ENCODE measurements at places on chromosomes 5 and 9. TPM values are rescaled to one million over a fixed set of nuclear protein-coding genes. Genes with fewer than 3 reads are reported as not detected.
A peak's percentile ranks its signal among the peaks of the same experiment; 100 is the strongest.

- peak; percentile 59 for ATAC-seq
These were observed 1.9 kb upstream of the FST start for GRCh38 chr5:53478411-53479044.

- ATAC-seq = peak; percentile 80
These were observed 329.2 kb downstream of the ZNF608 start for GRCh38 chr5:124417196-124417595.

GRCh38 chr9:126516936-126517832 lies 96.5 kb upstream of the LMX1B start:
- ATAC-seq = peak; percentile 49

DNA sequence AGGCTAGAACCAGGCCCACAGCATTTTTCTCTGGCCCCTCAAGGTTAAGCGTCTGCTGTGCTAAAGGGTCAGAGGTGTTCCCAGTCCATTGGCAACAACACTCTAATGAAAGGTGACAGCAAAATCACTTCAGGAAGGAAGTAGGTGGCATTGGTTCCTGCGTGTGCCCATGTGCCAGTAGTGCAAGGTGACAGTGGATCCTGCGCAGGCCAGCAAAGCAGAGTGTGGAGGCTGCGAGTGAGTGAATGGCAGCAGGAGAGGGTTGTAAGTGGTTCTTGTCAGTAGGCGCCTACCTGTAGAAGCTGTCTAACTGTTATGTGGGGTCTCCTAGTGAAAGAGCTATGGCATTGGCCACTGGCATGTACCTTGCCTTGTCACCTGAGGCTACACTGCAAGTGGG lies 898.2 kb upstream of the TYRP1 start:
- ATAC-seq = no peak

DNA sequence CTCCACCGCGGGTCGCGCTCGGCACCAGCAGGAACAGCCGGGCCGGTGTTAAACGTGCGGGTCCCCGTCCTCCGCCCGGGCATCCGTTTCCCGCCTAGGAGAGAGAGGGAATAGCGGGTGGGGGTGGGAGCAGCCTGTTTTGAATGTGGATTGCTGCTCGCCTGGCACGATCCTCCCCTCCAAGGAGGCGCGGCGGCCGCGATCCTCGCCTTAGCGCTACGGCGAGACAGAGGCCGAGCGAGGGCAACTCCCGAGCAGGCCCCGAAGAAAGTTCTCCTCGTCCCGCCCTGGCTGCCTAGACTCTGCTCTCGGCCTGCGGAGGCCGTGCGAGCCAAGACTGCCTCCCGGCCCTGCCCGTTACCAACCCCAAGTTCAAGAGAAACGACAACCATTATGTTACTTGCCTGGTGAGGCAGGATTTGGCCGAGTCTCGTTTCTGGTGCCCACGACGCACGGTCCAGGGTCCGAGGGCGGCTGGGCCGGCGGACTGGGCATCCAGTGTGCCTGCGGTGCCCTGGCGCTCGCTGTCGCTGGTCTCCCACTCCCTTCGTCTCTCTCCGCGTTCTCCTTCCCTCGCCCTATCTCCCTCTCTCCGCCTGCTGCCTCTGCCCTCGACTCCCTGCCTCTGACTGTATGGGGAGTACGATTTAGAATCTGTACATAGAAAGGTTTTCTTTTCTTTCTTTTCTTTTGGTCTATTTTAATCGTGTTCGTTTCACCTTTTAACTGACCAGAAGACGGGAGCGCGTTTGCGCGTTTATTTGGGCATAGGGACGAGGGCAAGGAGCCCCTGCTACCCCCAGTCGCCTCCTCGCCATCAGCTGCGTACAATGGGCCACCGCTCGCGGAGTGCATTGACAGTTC lies 724 bp downstream of the NR2F1-AS1 start:
- peak; percentile 1 for ATAC-seq

DNA sequence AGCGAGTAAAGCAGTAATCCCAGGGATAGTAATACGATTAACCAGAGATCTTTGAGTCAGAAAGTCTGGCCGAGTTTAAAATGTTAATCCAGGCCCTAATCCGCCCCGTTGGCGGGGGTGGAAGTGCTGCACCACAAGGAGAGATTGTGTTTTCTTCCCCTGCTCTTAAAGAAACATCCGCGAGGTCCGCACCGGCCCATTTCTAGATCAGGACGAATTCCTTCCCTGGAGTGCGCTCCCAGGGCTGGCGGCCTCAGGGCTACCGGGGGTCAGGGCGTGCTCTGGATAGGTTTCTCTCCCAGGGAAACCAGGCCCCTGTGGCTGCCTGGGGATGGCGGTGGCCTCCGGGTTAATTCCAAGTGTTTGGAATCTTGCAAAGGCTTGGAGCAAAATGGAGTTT lies 9.3 kb upstream of the NEUROG1 start:
- no peak for ATAC-seq

DNA sequence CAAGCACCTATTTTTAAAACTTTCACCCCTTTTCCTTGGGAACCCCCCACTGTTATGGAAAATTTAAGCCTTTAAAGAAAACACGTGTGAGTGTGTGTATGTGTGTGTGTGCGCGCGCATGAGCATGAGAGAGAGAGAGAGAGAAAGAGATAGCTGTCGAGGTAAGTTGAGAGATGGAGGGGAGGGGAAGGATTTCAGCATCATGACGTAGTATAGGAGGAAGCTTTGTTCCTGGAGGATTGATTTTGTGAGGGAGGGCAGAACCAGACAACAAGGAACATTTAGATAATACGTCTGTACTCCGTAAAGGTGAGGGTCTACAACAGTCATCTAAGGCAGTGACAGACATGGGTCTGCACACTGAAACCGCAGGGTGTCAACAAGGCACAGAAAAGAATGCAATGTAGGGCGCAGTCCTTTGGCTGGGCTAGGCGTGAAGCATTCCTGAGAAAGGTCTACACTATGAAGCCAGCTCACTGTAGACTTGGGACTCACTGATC lies 227.7 kb downstream of the SMARCA2 start:
- ATAC-seq = peak; percentile 33

- ATAC-seq = no peak
These were observed 5.1 kb upstream of the RALGDS start for GRCh38 chr9:133125941-133126696.

- ATAC-seq = no peak
These were observed 6.0 kb upstream of the TESK1 start for GRCh38 chr9:35598866-35599590.

DNA sequence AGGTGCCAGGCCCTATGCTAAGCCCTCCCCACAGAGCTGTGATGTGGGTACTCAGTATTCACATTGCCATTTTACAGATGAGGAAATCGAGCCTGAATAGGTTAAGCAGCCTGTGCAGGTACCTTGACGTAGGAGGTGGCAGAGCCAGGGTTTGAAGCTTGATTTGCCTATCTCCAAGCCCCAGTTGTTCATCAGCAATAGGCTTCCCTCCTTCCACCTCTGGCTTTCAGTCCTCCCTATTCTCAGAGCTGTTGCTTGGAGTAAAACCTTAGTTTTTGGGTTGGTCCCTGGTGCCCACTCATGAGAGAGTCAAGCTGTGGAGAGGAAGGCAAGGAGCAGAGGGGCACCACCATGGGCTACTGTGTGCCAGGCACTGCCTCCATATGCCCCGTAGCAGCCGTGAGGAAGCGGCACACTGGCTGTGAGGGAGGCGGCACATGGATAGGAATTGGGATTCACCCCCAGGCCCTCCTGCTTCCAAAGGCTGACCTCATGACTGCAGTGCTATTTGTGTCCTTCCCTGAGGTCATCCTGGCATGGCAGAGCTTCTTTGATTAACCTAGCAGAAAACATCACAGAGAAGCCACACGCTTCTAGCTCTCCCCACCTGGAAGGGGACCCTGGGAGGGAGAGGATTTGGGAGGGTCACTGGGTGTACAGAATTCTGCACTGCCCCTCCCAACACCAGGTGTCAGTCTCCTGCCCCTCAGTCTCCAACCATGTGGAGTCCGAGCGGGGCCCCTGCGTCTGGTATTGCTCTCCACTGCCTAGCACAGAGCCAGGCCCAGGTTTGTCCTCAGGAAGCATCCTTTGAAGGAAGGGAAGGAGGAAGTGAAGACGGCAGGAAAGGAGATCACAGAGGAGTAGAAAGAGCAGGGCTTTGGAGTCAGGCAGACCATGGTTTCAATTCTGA lies 109.8 kb downstream of the RGS3 start:
- no peak for ATAC-seq

SLC23A1 gene
- 1.8 TPM for total RNA-seq

PCDHB13 gene
- 7.5 TPM for total RNA-seq

SLC34A3 gene
- total RNA-seq = 0.21 TPM

TMOD1 gene
- 4.8 TPM for total RNA-seq

TRIP13 gene
- 2.1 TPM for total RNA-seq
